ENCODE measurements at places on chromosomes 11 and 22.

DNA sequence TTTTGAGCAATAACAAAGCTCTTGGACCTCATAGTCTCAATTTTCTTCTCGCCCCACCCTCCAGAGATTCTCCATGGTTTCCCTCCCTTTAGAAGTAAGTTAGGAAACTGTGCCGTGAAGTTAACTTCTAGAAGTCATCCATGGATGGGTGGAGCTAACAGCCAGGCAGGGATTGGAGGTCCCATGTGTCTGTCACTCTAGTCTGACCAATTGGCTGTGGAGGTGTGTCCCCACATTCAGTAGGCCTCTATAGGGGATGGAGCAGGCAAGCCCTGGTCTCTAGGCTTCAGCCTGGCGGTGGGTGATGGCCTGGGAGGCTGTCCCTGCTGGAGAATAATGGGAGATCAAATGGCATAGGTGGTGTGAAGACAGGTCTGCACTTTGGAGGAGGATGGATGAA lies 50.7 kb downstream of the TP53I11 start:
- DNase-seq: no peak

- DNase-seq: no peak
Measured at GRCh38 chr22:49937758-49938564, 19.5 kb downstream of the CRELD2 start.

DNA sequence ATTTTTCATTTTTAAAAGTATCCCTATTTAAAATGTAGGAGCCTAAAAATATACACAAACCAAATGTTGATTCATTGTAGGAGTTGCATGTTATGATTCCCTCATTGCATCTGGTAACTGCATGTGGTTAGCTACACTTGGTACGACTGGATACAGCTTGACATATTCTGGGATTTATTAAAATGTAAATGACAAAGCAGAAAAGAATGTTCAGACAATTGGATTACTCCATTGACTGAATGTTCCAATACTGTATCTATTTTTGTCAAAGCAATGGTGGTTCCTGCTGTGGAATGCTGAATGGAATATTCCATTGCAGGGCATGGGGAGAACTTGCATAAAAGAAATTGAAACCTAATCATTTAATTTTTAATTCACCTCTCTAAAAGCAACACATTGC lies 30.8 kb downstream of the BLID start:
- DNase-seq: no peak

GRCh38 chr22:24402460-24403192 lies 24.8 kb upstream of the ADORA2A start:
- DNase-seq: no peak

GRCh38 chr11:85912414-85912813 lies 57.2 kb downstream of the CCDC83 start:
- DNase-seq: no peak

GRCh38 chr11:71580057-71581003 lies 2.3 kb downstream of the KRTAP5-11 start:
- DNase-seq: peak; percentile 7

DNA sequence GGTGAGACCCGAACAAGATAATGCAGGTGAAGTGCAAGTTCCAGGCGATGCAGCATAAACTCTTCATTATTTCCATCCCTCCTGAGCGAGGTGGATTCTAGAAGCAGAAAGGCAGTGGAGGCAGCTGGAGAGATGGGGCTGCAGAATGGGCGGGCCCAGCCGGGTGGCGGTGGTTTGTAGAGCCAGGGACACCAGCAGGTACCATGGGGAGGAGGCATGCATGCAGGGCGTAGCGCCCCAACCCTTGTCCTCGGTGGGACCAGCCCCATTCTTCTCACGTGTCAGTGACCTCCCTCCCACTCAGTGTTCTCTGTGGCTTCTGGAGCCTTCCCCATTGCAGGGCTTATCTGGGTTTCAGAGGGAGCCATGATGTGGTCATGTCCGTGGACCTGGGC lies 38.0 kb downstream of the MPPED1 start:
- DNase-seq: no peak

GRCh38 chr11:110654456-110654855 lies 57.8 kb downstream of the ARHGAP20 start:
- no peak for DNase-seq

DNA sequence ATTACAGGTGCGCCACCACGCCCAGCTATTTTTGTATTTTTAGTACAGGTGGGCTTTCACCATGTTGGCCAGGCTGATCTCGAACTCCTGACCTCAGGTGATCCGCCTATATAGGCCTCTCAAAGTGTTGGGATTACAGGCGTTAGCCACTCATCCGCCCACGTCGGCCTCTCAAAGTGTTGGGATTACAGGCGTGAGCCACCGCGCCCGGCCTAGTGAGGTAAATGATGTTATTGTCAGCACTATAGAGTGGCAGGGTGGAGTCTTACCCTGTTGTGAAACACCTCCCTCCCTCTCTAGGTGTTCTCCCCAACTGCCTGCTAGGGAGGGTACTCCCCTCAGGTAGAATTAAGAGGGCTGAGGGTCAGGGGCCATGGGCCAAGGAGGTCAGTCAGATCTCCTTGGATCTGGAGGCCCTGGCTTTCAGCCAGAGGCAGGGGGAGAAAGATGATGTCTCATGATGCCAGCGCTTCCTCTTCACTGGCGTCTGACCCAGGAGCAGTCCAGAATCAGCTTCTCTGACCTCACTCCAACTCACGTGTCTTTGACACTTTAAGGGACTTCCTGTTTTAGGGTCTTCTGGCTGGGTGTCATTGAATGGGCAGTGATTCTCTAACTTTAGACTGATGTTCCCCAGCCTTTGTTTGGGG lies 2.0 kb downstream of the GGA1 start:
- DNase-seq: no peak

DNA sequence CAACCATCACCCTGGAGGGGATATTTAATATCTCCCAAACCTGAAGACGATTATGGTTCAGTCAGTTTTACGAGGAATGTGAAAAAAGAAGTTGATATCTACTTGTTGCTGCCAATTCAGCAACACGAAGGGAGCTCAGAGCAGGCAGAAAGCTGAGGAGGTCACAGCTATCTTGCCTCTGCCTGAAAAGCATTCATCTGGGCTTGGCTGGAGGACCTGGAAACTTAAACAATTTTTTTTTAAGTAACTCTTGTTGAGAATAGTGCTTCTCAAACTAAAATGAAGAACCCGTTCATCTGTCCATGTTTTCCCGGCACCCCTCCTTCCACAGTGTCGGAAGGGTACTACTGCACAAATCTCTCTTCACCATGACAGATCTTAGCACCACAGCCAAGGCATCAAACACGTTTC lies 98.9 kb downstream of the MICAL3 start:
- no peak for DNase-seq

DNA sequence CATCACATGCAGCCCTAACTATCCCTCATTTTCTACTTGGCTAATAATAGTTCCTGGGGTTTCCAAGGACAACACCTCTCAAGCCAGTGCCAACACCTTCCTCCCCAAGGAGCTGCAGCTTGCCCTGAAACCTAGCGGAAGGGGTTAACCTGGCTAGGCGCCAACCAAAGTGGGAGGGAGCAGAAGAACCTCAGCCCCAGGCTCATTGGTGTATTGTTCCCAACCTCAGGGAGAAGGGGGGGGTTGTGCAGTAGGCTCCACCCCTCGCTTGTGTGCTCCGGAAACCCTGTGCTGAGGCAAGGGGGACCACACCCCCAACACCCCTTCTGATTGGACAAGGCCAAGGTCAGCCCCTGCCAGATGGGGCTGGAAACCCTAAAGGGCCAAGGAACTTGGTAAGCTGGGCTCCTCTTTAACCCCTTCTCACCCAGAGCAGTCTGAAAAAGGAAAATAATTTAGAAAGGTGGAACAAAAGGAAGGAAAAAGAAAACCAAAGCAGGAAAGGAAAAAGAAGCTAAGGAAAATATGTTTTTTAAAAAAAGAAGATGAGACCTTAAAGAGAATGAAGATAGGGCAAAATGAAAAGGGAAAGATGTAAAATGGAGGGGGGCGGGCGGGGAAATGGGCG lies 2.5 kb downstream of the MTA2 start:
- peak; percentile 95 for DNase-seq

- DNase-seq: no peak
Measured at GRCh38 chr11:78714539-78714938, 139.9 kb upstream of the NARS2 start.

DNA sequence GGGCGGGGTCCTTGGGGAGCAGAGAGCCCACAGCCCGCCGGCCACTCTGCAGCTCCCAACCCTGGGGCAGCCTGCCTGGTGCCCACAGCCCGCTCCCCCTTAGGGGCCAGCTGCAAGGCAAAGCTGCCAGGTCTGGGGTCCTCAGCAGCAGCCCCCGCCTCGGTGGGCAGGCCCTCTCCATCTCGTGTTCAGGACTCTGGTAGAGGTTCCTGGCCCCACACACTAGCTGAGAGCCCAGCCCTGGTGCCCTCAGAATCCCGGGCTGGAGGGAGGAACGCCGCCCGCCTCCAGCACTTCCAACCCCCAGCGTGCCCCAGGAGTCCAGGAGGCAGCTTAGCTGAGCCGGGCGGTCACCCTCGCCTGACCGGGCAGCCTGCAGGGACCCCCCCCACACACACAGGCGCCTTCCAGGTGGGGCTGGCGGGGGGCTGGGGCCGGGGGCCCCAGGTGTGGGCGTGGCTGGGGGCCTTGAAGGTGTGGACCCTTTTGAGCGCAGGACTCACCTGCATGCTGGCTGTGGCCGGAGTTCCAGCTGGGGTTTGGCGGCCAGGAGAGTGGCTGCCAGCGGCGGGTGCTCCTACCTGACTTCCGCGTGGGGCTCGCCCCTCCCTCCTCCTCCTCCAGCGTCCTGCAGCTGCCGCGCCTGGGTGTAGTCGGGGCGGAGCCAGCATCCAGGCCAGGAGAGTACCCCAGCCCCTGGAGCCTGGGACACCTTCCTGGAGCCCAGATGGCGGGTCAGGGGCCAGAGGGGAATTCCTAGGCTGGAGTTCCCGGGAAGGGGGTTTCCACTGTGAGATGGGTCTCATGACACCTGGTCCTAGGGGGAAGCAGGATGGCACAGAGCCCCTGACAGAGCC lies at the start of gene ANO9:
ANO9 (minus strand) TSS at position 594 of the 857 bp plus-strand sequence; CDS start at position 509, 85 bp downstream.
- DNase-seq: peak; percentile 66

GRCh38 chr22:17578136-17578754 lies 14.9 kb downstream of the SLC25A18 start:
- DNase-seq: no peak

- no peak for DNase-seq
Measured at GRCh38 chr11:128840783-128841182, 26.3 kb downstream of the KCNJ1 start.

GRCh38 chr11:130785380-130786116 lies 130.7 kb downstream of the SNX19 start:
- no peak for DNase-seq

DNA sequence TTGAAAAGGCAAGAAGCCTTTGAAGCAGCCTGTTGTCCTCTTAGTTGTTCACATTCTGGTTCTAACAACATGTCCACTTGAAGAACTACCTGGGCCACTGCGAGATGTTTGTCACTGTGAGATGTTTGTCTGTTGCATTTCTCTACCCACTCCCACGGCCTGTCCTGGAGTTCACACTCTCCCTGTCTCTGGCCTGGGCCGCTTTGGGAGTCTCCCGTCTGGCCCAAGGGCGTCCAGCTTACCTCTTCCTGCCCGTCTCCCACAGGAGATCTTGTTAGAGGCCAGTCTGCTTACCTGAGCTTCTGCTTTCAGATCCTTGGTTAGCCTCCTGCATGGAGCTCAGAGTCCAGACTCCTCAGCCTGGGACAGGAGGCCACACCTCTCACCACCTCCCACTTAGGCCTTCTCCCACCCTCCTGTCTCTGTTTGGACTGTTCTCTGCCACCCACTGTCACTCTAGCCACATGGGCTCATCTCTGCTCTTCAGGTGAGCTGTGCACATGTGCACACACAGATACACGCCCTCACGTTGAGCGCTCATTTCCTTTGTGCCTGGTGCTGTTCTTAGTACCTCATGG lies 66.0 kb downstream of the TBC1D22A start:
- DNase-seq: no peak

GRCh38 chr11:114273071-114273470 lies 23.1 kb upstream of the NNMT start:
- no peak for DNase-seq

DNA sequence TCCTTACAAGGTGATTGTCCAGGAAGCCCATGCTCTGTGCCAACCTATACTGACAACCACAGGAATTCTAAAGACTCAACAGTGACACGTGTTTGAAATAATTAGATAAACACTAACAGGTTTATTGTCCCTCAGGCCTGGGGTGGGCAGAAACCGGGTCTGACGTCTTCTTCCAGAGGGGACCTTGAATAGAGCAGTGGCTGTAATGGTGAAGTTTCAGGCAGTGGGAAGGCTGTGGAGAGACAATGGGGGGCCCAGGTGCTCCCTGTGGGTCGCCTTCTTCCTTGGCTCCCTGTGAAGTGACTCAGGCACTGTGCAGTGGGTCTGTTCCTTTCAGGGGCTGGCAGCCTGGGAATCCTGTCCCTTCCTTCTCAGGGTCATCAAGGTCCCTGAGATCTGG lies 54.6 kb downstream of the OTOG start:
- DNase-seq: no peak

Data from activated CD4-positive, alpha-beta T cell treated with anti-CD3 and anti-CD28 coated beads for 4 hours (primary cell).